Large intestine (tissue), 12 donors: ENCODE measurements at places on chromosomes 3 and 15.

DNA sequence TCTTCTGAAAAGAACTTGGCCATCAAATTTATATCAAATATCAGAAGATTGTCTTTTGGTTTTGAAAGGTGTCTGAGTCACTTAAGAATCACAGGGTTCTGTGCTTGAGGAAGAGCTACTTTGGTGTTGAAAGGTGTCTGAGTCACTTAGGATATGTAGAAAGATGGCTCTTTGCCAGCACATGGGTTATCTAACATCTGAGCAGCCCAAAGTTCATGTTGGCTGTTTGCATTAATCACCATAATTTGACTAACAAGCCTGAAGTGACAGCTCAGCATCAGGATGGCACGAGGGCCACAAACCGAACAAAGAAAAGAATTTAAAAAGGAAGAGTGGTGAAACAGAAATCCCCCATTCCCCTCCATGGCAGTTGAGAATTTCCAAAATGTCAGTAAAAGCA is 190.5 kb upstream of the CMC1 start:
- DNase-seq = peak; percentile 92

GRCh38 chr3:100008081-100008698 is 106.1 kb downstream of the FILIP1L start:
- no peak for DNase-seq

DNA sequence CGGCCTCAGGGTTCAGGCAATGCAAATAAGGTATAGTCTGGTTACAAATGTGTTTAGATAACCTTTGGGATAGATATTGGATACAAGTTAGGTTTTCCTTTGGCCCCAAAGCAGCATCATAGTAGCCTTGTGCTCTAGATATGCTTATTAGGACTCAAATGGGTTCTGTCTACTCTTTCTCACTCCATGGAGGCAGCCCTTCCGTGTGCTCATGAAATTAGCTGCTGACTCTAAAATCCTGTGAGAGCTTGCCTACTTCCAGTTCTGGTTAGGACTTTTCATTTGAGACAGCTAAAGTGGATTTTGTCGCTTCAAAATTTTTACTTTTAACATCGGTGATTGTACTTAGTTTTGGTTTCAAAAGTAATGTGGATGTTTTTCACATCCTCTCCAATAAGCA is 1.6 kb downstream of the CDV3 start:
- DNase-seq = no peak

- DNase-seq = peak; percentile 66
Measured at GRCh38 chr15:79595995-79596622, 164.0 kb downstream of the MINAR1 start.

DNA sequence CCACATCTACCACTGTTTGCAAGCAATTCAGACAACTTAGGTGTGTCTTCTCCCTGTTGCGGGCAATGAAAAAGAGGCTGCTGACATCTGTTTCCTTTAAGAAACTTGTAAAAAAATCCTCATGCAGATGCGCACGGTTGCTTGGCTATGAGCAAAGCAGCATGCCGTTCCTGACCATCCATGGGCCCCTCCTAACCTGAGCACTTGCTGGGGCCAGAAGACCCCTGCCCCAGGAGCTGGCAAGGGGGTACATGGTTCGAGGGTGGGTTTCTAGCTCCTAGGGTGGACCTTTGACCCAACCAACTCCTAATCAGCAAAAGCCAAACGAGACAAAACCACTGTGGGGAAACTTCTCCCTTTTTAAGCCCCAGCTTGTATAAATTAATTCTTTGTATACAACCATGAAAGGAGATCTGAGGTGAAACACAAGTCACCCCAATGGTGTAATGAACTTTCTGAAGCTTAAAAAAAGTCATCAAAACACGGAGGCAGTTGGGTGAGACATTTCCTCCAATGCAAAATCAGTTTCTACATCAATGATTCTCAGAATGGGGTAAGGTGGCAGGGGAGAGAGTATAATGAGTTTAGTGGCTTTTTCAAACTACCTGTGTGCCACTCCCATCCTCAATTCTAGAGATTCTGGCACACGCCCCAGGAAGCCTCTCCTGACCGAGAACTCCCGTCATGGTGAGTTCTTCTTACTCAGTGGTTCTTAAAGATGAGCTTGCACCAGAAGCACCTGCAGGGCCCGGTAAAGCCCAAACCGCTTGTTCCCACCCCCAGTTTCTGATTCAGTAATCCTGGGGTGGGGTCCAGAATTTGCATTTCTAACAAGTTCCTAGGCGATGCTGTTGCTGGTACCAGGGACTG is 44.1 kb downstream of the CPN2 start:
- DNase-seq = no peak

GRCh38 chr3:70309591-70309990 is 2.8 kb downstream of the MDFIC2 start:
- DNase-seq = no peak

DNA sequence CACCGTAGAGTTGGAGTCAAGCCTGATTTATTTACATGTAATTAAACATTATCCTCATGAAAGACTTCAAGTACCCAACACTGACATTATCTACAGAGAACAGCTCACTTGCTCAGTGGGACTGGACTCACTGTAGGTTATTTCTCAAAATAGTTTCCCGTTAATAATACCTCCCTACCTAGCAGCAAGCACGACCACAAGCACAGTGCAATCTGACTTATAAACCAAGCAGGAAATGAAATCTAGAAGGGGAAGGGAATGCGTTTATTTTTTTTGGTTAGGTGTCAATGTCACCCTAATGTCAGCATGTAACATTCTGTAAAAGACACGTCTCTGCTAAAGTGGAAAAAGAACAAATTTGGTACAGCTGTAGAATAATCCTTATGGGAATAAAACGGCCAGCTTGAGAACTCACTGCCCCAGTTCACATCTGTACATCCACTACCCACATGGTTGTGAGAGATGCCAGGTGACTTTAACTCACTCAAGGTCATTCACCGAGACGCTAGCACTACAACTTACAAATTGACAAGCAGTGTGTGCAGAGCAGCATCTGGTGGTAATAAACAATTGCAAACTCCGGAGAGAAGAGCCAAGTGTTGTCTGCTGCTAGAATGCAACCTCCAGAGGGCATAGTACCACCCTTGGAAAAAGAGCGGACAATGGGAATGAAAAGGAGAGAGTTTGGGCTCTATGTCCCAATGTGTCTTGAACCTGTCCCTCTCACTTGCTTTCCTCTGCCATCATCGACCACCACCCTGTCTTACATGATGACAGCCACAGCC is 242.5 kb downstream of the CADPS start:
- peak; percentile 5 for DNase-seq

DNA sequence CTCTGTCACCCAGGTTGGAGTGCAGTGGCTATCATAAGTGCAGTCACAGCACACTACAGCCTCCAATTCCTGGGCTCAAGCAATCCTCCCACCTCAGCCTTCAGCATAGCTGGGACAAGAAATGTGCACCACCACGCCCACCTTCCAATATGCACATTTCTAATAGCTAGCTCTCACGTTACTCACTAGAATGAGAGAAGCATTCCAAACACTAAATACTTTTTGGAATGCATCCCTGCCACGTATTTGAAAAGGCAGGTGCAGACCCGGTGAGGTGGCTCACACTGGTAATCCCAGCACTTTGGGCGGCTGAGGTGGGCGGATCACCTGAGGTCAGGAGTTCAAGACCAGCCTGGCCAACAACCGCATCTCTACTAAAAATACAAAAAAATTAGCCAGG is 7.6 kb upstream of the TCF12 start:
- no peak for DNase-seq

DNA sequence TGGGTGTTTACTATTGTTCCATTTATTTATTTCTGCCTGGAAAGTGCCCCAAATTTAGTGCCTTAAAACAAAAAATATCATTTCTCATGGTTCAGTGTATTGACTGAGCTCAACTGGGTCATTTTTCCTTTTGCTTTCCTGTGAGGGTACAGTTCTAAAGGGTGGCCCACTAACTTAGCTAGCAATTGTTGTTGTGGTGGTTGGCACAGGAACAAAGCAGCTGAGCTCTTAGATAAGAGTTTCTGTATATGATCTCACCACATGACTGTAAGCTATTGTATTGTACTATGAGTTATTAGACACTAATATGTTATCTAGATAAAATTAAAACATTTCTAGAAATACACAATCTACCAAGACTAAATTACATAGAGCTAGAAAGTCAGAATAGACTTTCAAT is 1283.7 kb downstream of the OTOL1 start:
- no peak for DNase-seq

GRCh38 chr3:159865041-159865579 is 123.5 kb upstream of the IL12A start:
- no peak for DNase-seq

DNA sequence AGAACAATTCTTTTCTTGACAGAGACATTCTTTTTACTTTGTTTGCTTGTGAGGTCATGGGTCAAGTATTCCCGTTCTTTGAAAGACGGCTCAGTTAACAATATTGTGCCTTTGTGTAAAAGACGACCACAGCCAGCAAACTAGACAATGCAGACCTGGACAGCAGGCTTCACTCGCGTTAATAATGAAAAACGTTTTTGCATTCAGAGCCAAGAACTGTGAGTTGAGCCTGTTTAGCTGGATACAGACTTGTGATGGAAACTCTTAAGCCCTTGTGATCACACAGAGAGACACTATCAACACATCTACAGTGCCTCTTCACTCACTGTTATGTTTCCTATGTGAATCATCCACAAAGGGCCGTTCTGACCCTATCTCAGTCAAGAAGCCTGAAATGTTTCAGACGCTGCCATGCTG is 37.3 kb upstream of the CMTM7 start:
- no peak for DNase-seq

- no peak for DNase-seq
Measured at GRCh38 chr3:55170444-55170843, 242.6 kb upstream of the LRTM1 start.

DNA sequence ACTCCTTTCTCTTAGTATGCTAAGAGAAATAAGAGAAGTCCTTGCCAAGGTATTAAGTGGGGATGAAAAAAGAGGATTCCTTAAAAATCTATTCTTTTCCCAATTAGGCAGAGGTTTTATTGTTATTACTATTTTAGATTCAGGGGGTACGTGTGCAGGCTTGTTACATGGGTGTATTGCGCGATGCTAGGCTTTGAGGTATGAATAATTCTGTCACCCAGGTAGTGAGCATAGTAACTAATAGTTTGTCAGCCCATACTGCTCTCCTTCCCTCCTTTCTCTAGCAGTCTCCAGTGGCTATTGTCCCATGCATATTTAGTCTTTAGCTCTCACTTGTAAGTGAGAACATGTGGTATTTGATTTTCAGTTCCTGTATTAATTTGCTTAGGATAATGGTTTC is 83.9 kb downstream of the LEKR1 start:
- DNase-seq = no peak

DNA sequence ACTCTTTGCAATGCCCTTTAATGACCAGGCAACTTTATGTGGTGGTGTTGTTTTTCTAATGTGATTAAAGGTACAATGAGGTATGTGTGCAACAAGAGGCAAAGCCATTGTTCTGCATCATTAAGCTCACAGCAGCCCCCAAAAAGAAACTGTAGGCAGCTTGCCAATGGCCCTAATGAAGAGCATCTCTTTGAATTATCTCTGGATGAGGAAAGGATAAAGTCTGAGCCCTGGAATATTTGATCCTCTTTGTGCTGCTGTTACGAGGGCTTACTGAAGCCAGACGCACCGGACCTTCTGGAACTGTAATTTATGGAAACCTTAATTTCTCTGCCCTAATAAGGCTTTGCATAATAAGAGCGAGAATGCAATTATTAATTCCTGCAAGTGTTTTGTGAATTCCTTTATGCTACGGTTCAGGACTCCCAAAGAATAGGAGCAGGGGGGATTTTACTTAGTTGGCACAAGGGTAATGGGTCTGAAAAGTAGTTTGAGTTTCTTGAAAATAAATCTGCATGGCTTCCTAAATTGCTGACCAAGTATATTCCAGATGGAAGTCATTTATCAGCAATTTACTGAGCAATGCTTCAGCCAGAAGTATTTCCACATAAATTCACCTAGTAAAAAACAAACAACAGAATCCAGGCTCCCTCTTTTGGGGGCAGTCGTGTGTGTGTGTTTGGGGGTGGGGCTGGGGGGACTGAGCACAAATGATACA is 193.4 kb downstream of the PDZRN3 start:
- no peak for DNase-seq

DNA sequence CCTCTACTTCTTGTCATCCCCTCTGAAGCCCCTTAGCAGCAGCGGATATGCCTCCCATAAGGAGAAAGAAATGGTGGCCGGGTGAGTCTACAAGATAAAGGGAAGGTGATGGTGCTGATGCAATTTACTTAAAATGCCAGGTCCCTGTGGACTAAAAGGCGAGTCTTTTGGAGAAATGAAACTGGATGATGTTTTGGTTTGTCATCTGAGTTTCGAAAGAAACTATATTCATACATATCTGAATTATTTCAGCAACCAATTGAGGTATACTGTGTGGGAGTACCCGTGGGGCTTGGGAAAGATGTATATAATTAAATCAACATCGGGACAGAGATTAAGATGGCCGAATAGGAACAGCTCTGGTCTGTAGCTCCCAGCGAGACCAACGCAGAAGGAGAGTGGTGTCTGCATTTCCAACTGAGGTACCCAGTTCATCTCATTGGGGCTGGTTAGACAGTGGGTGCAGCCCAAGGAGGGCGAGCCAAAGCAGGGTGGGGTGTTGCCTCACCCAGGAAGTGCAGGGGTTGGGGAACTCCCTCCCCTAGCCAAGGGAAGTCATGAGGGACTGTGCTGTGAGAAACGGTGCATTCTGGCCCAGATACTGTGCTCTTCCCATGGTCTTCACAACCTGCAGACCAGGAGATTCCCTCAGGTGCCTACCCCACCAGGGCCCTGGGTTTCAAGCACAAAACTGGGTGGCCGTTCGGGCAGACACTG is 210.6 kb upstream of the CHRM5 start:
- DNase-seq = no peak

GRCh38 chr15:63035253-63035652 is 7.3 kb upstream of the TPM1 start:
- no peak for DNase-seq
